ENCODE measurements at places on chromosomes 16 and 17.

DNA sequence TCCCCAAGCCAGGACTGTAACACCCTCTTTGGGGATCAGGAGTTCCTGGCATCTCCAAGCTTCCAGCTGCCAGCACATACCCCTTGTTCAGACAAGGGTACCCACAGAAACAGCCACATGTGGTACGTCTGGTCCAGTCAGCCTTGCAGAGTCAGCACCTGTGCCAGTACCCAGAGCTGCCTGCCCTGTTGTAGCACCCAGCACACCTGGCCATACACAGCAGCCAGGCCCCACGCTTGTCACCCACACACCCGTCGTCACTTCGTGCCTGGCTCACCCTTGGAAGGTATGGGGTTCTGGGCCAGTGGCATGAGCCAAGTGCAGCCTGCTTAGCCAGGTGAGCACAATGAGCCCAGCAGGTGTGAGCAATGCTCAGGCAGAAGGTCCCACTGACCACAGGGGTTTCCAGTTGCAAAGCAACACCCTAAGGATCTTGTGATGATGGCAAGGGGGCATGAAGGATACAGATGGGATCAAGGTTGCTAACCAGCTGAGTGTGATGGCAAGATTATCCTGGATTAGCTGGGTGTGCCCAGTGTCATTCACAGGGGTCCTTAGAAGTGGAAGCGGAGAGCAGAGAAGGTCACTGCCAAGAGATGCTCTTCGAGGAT lies 202.3 kb downstream of the CPPED1 start:
- DNase-seq, result no peak

DNA sequence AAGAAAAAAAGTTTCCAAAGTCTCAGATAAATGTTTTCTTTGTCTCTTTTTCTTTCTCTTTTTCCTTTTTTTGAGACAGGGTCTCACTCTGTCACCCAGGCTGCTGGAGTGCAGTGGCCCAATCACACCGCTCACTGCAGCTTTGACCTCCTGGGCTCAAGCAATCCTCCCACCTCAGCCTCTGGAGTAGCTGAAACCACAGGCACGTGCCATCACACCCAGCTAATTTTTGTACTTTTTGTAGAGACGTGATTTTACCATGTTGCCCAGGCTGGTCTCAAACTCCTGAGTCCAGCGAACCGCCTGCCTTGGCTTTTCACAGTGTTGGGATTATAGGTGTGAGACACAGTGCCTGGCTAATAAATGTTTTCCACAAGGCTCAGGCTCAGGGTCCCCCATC lies 53.3 kb upstream of the KSR1 start:
- DNase-seq, result no peak

DNA sequence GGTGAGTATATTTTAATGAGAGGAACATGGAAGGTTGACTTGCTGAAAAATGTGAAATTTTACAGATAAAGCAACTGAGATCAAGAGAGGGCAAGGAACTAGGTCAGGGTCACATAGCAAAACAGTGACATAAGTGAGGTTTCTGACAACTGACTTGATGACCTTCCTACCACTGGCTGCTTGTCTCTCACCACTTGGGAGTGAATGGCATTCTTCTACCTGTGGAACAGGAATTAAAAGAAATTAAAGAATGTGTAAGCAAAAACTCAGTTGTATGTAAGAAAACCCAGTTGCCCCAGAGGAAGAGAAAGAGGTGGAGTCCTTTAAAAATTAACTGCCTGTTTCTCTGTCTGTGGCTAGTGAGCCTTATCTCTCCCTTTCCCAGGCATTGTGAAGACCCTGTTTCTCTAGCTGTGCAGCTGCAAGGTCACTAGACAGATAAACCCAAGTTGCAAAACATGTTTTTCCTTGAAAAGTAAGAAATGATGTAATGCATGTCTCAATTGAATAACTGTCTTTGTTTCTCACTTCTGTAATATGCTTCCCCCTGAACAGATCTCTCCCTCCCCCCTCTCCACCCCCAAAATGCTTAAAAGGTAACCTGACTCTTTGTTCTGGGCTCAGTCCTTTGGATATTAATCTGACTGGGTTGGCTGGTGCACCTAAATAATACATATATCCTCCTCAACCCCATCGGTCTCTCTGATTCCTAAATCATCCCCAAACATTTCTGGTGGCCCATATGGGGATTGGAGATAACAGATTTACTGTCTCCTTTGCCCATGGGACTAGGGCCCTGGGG lies 23.4 kb downstream of the ACSM1 start:
- DNase-seq, result no peak

- DNase-seq, result peak; percentile 60
These were observed 13.2 kb upstream of the AURKB start for GRCh38 chr17:8223356-8224126.

DNA sequence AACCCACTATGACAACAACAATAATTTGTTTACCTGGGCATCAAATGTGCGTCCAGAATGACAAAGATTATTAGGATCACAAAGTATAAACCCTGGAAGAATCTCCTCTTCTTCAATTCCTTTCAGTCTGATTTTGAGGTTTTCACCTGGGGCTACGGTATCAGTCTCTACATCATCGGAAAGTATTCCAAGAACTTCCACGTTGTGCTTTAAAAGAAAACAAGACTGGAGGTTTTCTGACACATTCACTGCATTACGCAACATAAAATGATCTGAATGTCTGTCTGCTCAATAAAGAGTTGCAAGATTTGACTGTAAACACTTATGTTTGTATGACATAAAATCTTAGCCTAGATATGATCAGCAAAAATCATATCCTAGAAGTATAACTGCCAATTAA lies 26.0 kb upstream of the RSL1D1 start:
- no peak for DNase-seq

DNA sequence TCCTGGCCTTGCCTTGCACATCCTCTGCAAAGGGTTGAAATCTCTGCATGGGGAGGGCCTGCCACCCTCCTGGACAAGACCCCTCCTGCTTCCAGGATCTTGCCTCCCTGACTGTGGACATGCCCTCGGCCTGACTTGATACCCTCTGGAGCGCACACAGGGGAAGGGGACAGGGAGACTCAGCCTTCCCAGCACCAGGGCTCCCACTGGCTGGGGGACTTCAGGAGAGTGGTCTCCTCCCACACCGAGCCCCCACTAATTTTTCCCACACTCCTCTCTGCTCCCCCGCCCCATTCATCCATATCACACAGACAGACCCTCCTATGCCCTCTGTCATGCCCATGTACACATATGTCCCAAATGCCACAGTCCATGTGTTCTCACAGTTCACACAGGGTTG lies 14.3 kb downstream of the SGCA start:
- no peak for DNase-seq

GRCh38 chr16:74275711-74276110 lies 20.9 kb upstream of the PSMD7 start:
- no peak for DNase-seq

DNA sequence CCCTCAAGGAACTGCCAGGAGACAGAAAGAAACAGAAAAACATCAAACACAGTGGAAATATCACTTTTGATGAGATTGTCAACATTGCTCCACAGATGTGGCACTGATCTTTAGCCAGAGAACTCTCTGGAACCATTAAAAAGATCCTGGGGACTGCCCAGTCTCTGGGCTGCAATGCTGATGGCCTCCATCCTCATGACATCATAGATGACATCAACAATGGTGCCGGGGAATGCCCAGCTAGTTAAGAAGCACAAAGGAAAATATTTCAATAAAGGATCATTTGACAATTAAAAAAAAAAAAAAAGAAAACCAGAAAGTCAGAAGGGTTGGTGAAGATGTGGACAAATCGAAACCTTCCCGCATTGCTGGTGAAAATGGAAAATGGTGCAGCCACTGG lies 14.9 kb upstream of the CHMP6 start:
- no peak for DNase-seq

GRCh38 chr16:78524066-78524595 lies 424.7 kb downstream of the WWOX start:
- no peak for DNase-seq

GRCh38 chr17:48175692-48176470 lies 68.3 kb downstream of the SNX11 start:
- DNase-seq, result no peak

DNA sequence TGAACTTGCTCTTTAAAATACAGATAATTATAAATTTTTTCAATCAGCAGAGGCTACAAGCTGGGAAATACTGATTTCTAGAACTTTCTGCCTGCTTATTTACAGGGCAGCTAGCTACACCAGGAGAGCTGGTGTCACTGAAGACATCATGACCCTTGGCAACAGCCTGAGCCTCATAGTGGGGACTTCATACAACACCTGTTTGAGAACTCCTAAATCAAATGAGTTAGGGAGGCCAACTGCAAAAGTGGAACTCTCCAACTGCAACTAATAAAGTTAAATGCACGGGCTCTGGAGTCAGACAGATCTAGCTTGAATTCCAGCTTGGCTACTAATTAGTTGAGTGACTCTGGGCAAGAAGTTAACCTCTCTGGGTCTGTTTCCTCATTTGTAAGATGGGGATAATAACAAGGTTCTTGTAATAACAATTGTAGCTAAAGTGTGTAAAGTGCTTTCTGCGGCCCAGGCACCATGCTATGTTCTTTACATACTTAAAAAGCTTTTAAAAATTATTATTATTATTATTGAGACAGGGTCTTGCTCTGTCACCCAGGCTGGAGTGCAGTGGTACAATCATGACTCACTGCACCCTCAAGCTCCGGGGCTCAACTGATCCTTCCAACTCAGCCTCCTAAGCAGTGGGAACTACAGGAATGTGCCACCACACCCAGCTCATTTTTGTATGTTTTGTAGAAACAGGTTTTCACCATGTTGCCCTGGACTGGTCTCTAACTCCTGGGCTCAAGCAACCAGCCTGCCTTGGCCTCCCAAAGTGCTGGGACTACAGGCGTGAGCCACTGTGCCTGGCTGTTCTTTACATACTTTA lies 33.4 kb downstream of the VAC14 start:
- no peak for DNase-seq

GRCh38 chr16:66434619-66435430 lies 7.7 kb downstream of the BEAN1 start:
- no peak for DNase-seq

DNA sequence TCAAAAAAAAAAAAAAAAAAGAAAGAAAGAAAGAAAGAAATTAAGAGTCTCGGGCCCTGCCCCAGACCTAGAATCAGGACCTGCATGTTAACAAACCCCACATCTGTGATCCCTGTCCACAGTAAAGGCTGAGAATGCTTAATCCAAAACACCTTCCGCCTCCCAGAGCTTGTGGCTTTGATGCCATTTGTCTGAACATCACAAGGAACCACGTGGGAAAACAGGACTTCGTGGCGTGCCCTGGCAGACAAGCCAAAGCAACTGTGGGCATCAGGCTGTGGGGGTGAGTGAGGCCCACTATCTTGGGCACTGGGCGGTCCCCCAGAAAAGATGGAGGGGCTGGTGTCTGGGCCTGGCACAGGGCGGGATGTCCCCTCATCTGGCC lies 173.4 kb upstream of the CIBAR2 start:
- DNase-seq, result no peak

- DNase-seq, result no peak
These were observed 24.3 kb downstream of the KCNJ16 start for GRCh38 chr17:70099294-70099693.
